ENCODE measurements at places on chromosomes 7 and 10.

DNA sequence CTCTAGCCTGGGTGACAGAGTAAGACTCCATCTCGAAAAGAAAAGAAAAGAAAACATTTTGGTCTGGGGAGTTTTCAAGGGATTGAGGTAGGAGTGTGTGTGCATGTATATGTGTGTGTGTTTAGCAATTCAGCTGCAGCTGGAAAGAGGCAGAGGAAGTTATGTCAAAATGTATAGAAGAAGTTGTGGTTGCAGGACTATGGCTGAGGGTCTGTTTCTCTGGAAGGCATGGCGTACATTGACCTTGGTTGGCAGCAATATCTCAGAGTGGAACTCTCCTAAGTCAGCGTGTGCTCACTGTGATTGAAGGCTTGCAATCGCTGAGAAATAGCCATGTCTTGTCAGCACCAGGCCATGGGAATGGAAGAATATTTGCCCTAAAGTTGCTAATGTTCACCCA lies 28.6 kb upstream of the RHBDD2 start:
- no peak for DNase-seq

- DNase-seq = no peak
Observed at GRCh38 chr10:18567343-18567856, 84.0 kb downstream of the NSUN6 start.

GRCh38 chr7:123154231-123154860 lies 45.4 kb downstream of the SLC13A1 start:
- DNase-seq = peak; percentile 20

DNA sequence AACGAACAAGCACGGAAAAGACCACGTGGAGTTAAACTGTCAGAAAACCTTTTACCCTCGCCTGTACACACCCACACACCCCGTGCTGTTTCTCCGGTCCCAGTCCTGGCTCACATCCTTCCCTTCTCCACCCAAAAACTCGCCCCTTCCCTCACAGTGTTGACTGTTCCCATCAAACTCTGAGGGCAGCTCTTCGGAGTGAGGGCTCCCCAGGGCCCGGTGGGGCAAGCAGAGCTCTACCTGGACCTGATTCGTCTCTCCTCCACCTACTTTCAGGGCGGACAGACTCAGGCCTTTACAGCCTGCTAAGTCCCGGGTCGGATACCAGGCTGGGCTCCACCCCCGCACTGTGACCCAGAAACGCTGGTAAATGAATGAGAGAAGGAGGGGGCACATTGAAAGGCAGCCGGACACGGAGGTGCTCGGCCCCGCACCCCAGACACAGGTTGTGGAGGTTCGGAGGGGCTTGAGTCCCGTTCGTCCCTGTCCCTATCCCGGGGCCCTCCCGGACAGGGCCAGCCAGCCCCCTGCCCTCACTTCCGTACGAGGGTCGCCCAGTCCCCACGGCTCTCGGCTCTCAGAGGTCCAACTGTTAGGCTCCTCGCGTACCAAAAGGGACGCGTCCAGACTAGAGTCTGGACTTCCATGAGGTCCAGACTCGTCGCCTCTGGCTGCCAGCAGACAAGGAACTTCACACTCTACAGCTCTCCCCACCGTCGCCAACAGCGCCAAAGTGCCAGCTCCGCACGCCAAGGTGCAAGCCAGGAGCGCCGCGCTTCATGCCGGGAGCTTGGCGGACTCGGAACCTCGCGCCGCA lies 31.7 kb upstream of the ASL start:
- DNase-seq = no peak

GRCh38 chr7:149735181-149735602 lies 38.2 kb downstream of the ZNF467 start:
- DNase-seq = no peak

GRCh38 chr10:31034098-31034909 lies 2.6 kb upstream of the ZNF438 start:
- DNase-seq = peak; percentile 92

GRCh38 chr10:87928996-87929395 lies 65.6 kb downstream of the PTEN start:
- DNase-seq = no peak

DNA sequence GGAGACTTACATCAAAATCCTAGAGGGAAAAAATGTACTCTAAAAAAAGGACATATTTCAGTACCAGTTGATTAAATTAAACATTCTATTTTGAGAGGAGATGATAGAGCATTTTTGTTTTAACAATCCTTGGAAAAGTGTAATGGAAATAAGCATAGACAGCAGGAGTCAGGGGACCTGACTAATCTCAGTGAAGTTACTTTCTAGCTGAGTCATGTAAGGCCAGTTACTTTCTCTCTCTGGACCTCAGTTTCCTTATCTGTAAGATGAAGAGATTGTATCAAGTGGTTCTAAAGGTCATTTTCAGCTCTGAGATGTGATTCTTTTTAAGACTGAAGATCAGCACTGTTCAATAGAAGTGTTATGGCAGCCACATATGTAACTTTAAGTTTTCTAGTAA lies 44.1 kb downstream of the VTI1A start:
- no peak for DNase-seq

DNA sequence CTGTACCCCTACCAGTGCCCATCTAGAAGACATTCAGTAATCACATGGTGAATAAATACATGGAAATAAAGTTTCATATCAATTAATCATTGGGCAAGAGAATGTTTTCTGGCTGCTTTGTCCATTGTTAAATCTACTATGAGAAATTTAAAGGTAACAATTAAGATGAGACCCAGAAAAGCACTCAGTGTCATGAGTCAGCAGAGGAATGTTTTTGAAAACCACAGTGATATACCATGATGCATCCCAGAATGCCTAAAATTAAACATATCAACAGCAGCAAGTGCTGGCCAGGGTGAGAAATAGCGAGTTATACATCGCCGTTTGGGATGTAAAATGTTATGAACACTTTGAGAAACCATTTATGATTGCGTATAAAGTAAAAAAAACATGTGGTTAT lies 825.3 kb upstream of the C7orf33 start:
- no peak for DNase-seq

DNA sequence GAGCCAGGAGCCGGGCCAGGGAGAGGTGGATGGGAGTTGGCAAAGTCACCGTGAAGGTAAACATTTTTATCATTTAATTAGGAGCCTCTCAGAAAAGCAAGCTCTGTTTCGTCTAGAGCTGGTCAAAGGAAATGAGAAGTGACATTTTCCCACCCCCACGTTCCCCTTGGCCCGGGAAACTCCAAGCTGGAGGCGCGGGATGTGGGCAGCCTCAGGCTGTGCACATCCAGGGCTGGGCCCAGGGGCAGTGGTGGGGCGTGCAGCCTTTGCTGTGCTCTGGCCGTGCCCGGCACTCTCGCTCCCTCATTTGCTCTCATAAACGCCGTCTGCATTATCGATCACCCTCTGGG lies 135.6 kb upstream of the RET start:
- no peak for DNase-seq

- DNase-seq = no peak
Observed at GRCh38 chr10:72322030-72322279, 32.8 kb downstream of the DNAJB12 start.

- DNase-seq = peak; percentile 98
Observed at GRCh38 chr7:43647673-43648472, 65.0 kb downstream of the STK17A start.

DNA sequence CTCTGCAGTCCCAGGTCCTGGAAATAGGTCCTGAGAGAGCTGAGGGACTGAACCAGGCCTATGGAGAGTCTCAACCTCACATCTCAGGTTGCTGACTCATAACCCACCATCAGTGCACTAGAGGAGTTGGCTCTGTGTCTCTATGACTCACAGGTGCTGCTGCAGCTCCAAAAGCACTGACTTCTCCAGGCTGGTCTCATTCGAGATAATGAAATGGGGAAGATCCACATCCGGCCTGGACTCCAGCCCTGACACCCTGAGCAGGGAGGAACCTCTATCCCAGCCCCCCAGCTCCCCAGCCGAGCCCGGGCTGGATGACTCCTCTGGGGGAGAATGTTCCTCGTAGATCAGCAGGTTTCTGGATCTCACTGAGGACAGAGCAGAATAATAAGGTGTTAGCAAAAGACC lies 35.5 kb upstream of the DGKI start:
- DNase-seq = peak; percentile 97

- DNase-seq = peak; percentile 26
Observed at GRCh38 chr10:14405076-14406065, 74.6 kb upstream of the FRMD4A start.

DNA sequence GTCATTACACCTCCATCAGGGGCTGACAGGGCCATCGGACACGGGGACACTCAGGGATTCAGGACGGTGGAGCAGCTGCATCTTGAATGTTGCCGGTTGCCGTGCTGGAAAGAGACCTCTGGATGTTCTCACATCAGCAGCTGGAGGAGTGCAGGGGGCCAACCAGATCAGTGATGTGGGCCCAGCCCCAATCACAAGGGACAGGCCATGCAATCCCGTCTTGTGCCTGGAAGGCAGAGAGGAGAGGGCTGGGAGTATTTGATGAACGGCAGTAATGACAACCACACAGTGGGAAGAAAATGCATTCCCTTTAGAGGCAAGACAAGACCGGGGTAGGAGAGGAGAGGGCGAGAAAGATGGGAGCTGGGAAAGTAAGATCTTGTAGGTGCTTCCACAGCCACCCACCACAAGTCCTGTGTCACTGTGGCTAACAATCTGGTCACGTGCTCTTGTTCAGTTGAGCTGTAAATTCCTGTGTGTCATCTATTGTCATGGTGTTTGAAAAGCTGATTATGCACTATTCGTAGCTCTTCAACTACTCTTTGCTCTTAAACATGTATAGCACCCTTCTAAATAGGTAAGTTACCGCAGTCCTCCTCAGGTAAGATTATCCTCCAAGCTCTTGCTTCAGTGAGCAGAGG lies 85.9 kb upstream of the LEP start:
- DNase-seq = no peak

GRCh38 chr7:111266613-111267012 lies 175.7 kb downstream of the LRRN3 start:
- DNase-seq = peak; percentile 56

GRCh38 chr7:102273749-102274712 lies 12.6 kb upstream of the SH2B2 start:
- no peak for DNase-seq

DNA sequence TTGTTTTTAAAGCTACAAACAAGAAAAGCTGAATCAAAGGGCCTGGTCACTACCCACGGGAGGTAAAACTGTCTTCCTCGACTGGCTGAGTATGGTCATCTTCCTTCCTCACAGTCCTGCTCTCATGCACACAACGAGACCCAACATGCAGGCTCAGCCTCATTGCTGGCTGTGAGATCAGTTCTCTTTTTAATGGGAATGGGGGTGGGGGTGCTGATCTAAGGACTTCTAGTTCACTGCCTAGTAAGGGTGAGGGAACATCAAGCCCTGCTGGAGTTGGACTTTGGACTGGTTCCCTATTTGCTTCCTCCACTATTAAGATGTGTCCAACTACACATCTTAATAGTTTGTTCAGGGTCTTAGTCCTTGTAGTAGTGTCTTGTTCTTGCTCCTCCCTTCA lies 48.2 kb downstream of the ABCB4 start:
- no peak for DNase-seq
